8988T (cell line): ENCODE measurements at places on chromosomes 6 and 20.
A peak's percentile ranks its signal among the peaks of the same experiment; 100 is the strongest.

DNA sequence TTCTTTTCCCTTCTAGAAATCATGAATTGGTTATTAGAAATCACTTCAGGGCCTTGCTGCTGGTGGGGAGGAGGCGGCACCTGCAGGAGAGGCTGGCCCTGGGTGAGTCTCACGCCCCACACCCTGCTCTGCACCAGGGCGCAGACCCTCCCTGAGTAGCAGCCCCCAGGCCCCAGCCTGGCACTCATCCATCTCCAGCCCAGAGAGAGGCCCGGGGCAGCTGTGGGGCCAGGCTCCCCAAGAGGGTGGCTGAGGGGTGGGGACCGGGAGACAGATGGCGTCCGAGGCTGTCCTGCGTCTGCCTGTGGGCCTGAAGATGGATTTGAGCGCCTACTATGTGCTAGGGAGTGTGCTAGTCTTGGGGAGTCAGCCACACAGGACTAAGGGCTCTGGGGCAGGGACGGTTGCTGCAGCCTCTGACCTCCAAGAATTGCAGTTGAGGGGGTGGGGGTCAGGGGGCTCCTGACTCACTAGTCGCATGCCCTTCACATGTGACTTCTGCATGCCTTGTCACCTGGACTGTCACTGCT is 59.6 kb upstream of the GATA5 start:
- DNase-seq = no peak

DNA sequence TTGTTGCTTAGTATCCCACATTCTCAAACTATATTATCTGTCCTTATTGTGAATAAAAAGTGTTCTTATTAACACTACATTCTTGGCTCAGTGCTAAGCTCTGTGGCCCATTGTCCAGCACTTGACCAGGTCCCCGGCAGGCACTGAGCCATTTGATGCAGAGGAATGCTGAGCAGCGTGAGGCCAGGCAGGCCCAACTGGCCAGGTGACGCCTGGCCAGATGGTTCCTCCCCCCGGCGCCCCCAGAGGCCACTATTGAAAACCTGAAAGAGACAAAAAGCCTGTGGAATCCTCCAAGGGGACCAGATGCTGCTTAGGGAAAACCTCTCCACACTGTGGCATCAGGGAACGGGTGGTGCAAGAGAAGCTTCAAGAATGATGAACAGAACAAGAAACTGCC is 597.5 kb upstream of the JAG1 start:
- peak; percentile 28 for DNase-seq

GRCh38 chr6:71345476-71346333 is 57.1 kb downstream of the OGFRL1 start:
- no peak for DNase-seq

DNA sequence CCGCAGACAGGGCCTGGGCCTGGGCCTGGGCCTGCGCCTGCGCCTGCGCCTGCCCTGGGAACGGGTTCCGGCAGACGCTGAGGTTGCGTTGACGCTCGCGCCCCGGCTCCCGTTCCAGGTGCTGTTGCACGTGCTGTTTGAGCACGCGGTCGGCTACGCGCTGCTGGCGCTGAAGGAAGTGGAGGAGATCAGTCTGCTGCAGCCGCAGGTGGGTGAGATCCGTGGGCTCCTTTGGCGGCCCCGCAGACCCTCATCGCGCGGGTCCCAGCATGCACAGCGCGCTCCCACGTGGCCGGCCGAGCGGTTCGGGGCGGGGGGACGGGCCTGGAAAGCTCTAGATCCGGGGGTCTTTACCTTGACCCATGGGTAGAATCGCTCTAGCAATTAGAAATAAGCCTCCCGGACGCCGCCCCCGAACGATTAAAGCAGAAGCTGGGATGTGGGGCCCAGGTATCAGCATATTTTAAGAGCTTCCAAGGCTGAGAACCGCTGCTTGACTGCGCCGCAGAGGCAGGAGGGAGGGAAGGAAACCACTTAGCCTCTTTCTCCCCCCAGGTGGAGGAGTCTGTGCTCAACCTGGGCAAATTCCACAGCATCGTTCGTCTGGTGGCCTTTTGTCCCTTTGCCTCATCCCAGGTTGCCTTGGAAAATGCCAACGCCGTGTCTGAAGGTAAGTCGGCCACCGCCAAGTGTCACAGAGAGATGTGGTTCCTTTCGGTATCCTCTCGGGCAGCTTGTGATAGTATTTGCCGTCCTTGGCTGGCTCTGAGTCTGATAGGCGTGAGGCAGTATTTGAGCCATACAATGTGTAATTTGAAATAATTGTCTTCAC is 508 bp downstream of the NOP56 start:
- DNase-seq = no peak

GRCh38 chr6:37272834-37273566 is 15.1 kb upstream of the TMEM217 start:
- no peak for DNase-seq
